ENCODE measurements at places on chromosomes 1 and 21.
A peak's percentile ranks its signal among the peaks of the same experiment; 100 is the strongest.

GRCh38 chr1:188433425-188433824, 1604.7 kb downstream of the PLA2G4A start:
- no peak for DNase-seq

GRCh38 chr1:230568008-230568407, 74.3 kb upstream of the COG2 start:
- peak; percentile 75 for DNase-seq

GRCh38 chr21:25904044-25904695, 169.4 kb downstream of the GABPA start:
- DNase-seq, result no peak

GRCh38 chr1:207031632-207032264, 808 bp downstream of the C1orf116 start:
- DNase-seq, result no peak

- DNase-seq, result no peak
These were observed 43.4 kb downstream of the ZBTB40 start for GRCh38 chr1:22494943-22495579.

DNA sequence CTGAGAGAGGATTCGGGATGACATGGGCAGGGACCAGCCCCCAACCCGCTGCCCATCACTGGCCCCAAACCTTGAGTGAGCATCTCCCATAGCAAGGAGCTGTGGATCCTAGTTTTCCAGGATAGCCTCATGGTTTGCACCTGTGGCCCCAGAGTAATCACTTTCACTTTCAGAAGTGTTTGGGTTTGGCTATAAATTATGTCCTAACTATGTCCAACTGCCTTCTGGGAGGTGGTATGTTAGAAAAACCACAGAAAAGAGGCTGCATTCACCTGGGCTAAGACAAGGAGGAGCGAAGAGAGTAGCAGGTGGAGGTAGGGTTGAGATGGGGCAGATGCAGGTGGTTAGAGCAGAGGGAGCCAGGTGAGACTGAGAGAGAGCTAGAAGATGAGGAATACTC, 19.4 kb upstream of the CLIC6 start:
- DNase-seq, result no peak

DNA sequence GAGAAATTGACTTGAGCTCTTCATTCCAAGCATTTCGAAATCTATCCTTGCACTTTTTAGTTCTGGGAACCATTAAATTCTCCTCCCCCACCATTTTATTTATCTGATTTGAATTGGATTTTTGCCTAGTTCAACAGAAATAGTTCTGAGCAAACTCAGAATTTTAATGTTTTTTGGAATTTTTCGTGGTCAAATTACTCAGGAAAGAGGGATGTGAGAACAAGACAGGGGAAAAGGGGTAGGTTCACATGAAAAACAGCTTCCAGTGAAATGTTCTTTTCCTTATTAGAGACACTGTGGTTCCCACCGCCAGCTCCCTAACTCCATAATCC, 5.7 kb upstream of the ZNF697 start:
- DNase-seq, result no peak

DNA sequence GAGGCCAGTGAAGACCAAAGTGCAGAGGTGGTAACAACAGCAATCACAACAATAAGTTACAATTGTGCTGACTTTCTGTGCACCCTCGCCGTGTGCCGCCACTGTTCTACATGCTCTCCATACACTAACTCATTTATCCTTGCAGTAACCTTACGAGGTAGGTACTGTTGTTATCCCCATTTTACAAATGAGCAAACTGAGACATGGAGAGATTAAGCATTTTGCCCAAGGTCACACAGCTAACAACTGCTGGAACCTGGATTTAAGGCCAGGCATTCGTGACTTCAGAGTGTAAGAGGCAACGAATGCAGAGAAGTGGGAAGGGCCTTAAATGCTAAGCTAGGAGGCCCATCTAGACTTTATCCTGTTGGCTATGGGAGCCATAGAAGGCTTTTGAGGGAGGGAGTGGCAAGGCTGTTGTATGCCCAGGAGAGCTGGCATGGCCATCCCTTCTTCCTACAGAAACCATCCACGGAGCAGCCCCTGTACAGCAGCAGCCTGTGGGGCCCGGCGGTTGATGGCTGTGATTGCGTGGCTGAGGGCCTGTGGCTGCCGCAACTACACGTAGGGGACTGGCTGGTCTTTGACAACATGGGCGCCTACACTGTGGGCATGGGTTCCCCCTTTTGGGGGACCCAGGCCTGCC, 36.6 kb downstream of the AZIN2 start:
- DNase-seq, result no peak

GRCh38 chr1:166127003-166127402, 39.8 kb downstream of the FAM78B start:
- no peak for DNase-seq

DNA sequence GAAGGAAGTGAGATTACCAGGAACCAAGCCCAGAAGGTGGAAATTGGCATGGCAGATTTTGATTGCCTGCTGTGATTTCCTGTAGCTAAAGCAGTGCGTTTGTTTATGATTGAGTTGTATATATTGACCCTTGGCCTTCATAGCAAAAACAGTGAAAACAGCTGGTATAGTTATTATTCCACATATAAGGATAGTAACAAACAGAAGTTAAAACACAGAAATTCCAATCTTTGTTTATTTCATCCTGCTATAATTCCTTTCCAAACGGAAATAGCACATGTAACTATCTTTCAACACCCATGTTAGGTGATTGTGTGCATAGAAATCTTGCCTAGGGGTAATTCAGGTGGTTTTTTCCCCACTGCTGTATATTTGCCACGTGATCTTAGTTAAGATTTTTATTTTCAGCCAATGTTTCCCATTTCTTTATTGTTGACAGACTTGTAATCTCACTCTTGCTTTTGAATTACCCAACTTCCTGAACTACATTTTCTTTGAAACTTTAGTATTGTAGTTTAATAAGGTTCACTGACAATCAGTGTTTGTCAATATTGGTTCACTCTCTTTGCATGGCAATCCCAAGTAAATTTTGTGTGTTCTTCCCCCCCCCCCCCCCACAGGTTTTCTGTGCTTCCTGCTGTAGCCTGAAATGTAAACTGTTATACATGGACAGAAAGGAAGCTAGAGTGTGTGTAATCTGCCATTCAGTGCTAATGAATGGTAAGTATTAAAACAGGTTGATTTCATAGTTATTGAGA, 102.7 kb downstream of the CC2D1B start:
- DNase-seq, result peak; percentile 23

- DNase-seq, result no peak
These were observed 434.0 kb downstream of the PLA2G4A start for GRCh38 chr1:187262731-187263130.

GRCh38 chr1:115193046-115193828, 103.9 kb upstream of the TSPAN2 start:
- DNase-seq, result no peak

DNA sequence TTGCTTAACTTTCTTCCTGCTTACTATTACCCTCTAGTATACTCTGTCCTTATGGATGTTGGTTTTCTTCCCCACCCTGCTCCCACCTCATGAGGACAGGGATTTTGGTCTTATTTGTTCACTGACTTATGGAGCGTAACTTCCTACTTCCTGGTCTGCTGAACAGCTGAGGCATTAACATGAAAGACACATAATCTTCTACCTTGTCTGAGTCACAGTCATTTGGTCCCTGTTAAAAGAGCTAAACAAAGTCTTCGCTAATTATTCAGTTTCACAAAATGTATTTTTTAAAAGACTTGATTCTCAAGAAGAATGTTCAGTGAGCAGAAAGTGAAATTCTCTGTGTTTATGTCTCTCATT, 18.5 kb downstream of the RNASEL start:
- DNase-seq, result no peak

GRCh38 chr1:180579961-180580611, 21.3 kb downstream of the OVAAL start:
- peak; percentile 26 for DNase-seq

DNA sequence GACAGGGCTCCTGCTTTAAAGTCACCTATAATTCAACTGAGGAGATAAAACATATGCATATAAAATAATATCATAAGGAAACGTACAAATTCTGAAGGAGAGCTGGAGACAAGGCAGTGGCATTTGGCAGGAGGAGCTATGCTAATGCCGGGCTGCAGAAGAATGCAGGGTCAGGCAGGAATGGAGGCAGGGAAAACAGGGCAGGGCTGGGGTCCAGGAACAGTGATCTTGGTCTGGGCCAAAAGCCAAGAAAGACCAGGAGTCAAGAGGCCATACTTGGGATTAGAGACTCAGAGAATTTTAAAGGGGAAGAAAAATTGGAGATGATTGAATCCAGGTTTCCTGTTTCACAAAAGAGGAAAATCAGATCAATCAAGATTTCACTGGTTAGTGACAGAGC, 20.0 kb upstream of the BRDT start:
- peak; percentile 51 for DNase-seq

GRCh38 chr1:30037251-30038118, 685.9 kb downstream of the MATN1 start:
- DNase-seq, result no peak

- no peak for DNase-seq
These were observed 41.9 kb upstream of the LRP8 start for GRCh38 chr1:53369761-53370160.

DNA sequence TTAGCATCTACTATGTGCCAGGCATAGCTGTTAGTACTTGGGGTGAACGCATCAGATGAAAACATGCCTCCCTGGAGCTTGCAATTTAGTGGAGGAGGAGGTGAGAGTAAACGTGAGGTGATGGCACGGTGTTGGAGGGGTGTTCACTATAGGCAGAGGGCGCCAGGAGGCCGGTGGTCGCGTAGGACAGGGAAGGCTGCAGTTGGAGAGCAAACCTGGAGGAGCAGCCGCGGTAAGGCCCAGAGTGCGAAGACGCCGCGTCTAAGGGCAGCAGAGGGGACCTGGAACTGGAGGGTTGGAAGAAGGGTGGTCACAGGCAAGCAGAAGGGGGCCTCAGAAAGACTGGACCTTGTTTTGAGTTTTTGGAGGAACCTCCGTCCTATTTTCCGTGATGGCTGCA, 30.2 kb upstream of the TRIM17 start:
- no peak for DNase-seq

- no peak for DNase-seq
These were observed 44.3 kb upstream of the KCNK1 start for GRCh38 chr1:233569636-233570035.

DNA sequence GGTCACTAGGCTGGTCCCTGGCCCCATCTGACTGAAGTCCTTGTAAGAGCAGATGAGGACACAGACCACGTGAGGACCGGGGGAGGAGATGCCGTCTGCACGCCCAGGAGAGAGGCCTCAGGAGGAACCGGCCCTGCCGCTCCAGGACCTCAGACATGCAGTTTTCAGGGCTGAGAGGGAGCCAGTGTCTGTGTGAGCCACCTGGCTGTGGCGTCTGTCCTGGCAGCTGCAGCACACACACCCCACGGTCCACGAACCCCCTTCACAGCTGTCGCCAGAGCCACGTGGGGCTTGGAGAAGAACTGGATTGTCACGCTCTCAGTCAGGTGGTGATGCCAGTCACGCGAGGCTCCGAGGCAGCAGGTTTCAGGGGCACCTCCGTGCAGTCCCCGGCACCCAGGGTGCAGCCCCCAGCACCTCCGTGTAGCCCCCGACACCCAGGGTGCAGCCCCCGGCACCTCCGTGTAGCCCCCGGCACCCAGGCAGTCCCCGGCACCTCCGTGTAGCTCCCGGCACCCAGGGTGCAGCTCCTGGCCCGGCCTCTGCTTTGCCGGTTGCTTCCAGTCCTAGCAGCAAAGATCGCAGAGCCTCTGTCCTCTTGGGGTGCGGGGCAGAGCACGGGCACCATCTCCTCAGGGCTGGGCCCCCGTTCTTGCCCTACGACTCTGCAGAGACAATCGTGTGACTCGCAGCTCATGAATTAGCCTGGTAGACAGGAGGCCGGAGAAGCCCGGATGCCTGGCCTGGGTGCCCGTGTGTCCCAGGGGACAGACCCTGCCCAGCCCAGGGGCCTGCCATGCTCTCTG, 19.0 kb upstream of the SUMO3 start:
- DNase-seq, result peak; percentile 23

GRCh38 chr1:179953974-179954492, 577 bp upstream of the CEP350 start:
- DNase-seq, result peak; percentile 30

DNA sequence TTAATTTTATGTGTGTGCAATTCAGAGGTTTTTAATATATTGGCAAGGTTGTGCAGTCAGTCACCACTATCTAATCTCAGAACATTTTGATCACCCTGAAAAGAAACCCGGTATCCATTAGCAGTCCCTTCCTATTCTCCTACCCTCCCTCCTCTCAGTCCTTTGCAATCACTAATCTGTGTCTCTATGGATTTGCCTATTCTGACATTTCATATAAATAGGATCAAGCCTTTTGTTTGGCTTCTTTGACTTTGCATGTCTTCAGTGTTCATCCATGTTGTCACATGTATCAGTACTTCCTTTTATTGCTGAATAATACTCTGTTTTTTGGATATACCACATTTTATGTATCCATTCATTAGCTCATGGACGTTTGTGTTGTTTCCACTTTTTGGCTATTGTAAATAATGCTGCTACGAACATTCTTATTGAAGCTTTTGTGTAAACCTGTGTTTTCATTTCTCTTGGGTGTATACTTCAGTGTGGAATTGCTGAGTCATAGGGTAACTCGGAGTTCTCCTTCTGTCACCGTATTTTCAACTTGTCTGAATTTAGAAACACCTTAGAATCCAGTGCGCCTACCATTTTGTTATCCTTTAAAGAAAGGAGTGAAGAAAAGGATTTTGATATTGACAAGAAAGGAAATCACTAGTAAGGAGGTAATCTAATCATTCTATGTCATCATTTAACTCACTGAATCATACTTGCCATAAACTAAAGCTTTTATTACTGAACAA, 3.4 kb downstream of the CEP85 start:
- no peak for DNase-seq

DNA sequence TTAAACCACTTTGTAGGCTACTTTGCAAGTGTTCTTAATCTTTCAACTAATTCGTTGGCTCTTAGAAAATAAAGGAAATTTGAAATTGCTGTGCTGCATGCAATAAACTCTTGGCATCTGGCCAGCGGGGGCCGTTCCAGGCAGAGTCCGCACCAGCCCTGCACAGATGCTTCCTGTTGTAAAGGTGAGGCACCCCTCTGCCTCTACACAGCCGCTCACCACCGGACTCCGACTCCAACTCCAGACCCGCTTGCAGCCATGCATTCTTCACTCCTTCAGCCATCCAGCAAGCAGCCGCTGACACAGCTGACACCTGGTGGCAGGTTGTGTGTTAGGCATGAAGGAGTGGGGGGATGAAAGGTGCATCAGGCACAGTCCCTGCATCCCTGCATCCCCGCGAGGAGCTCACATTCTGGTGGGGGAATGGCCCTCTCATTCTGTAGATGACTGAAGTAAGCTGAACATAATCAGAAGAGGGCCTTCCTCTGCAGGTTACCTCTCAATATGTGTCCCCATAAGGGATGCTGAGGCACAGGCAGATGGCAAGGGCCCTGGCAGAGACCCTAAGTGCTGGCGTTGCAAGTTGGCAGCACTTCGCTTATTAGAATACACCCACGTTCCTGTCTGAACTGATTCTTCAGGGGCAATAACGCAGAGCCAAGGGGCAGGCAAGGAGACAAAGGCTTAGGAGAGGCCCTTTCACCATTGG, 56.8 kb downstream of the GLIS1 start:
- DNase-seq, result no peak

DNA sequence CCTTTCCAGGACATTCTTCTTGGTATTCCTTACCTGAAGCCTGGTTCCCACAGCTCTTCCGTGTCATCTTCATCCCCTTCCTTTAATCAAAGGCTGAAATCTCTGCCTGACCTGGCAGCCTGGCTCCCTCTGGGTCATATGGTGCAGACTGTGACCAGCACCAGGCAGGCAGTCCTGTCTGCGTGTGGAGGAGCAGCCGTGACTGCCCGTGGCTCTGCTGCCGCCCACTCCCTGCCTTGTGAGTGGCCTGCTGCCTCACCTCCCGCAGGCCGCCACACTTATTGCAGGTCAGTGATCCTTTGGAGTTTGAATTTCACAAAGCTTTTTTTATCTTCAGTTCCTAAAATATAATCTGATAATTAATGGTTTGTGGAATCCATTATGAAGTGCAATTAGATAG, 36.2 kb upstream of the EPHA8 start:
- DNase-seq, result no peak

All from MG63 (cell line).